ENCODE measurements at places on chromosomes 5 and 9.

DNA sequence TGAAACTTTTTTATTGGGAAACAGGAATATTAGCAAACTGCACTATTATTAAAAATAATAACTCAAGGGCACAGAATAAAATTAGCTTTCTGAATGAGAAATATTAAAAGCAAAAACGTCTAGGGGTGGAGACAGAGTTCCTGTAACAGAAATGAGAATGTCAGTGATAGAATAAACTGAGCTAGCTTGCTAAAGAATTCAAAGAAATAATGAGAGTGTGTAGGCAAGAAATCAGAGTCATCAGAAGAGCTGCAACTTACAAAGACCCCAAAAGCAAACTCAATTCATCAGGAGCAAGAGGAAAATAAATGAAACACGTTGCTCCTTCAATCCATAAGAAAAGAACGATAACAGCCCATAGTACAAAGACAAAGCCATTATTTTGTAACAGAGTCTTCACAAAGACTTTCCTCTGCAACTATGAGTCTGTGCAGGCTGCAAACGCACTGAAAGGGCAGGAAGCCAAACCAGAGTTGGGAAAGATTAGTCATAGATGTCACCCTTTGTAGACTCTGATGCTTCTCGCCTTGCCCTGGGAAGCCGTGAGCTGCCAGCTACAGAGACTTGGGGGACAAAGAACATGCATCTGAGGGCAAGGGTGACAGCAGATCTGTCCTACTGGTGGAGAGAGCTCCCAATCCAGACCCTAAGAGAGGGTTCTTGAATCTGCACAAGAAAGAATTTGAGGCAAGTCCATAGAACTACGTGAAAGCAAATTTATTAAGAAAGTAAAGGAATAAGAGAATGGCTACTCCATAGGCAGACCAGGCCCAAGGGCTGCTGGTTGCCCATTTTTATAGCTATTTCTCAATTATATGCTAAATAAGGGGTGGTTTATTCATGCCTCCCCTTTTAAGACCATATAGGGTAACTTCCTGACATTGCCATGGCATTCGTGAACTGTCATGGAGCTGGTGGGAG is 40.8 kb downstream of the SHC3 start:
- DNase-seq, result no peak

- DNase-seq, result no peak
Observed at GRCh38 chr5:73039082-73039481, 81.3 kb upstream of the TMEM171 start.

DNA sequence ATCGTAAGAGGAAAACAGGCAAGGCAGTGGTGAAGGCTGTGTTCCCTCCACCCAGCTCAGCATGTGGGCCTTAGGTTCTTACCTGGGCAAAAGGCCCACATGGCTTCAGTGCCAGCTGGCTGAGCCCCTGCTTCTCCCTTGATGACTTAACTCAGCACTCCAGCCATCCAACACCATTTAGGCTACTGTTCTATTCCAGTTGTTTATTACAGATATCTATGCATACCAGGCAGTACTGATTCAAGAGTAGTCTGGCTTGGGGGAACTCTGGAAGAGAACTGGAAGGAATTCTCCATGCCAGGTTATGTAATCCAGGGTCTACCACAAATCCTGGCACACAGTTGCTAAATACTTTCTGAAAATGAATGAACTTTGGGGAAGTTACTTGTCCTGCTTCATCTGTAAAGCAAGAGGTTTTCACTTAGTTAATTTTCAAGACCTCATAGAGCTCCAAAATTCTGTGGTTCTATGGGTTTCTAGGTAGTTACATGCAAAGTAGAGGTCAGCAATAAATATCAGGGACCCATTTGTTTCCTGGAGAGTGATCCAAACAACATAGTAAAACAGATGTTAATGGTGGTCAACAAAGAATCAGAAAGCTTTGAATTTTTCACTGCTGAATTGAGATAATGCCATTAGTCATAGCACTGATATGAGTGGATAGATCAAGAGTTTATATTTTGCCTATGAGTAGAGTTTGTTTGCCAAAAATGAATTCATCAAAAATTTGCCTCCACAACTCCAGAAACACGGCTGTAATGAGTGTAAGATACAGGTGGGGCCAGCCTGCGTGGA is 88.2 kb upstream of the OSMR start:
- DNase-seq, result no peak

GRCh38 chr9:130313103-130313858 is 47.7 kb downstream of the HMCN2 start:
- DNase-seq, result no peak

DNA sequence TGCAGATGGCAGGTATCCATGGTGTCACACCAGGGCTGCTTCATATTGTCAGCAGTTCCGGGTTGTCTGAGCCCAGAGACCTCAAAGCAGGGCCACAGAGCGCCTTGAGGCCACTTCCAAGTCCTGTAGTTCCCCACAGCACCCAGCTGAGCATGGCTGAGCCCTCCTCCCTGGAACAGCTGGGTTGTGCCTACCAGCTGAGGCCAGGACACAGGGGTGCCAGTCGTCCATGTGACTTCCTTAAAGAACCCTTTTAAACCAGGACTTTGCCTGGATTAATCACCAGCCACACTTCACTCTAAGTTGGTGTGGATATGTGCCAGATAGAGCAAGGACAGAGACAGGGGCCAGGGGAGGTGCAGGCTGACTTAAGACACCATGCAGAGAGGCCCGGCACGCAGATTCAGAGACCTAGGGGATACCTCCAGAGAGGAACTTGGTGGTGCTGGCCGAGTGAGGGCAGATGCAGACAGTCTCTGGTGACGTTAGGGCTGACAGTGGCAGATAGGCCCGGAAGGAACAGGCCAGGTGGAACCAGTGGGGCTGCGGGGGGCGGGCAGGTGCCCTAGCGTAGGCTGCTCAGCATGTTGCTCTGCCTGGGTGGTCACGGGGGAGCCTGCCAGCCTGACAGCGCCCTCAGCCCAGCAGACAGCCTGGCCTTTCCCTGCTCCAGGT is 142.7 kb downstream of the CACNA1B start:
- no peak for DNase-seq

- no peak for DNase-seq
Observed at GRCh38 chr9:94178927-94179326, 80.2 kb upstream of the ZNF169 start.

DNA sequence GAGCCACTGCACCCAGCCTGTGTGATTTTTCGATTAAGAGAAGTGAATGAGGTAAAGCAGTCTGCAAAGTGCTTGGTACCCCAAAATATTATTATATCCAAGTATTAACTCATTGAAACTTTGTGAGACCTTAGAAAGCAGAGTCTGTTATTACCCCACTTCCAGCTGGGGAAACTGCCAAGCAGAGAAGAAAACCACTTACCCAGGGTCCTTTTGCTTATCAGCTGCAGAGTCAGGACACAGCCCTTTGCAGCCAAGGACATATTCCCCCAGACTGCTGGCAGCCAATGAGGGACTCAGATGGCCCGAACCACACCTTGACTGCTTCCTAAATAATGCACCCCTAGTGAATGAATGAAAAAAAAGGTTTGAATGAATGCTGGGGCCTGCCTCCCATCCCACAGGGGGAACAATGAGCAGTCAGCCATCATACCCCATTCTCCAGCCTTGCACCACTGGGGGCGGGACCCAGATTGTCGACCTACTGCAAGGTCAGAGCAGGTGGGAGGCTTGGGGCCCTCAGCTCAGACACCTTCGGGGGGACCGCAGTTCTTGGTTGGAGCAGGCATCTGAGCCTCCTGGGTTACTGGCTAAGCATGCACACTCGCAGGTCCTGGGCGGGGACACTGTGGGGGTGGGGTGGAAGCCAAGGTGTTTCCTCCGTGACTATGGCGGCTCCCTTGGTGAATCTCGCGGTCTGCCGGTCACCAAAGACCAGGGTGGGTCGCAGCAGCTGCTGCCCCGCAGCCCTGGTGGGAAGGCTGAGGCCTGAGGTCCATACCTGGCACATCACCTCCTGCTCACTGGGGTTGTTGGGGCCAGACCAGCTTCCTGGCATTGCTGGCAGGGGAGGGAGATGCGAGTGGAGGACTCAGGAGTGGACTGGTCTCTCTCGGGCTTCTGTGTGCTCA is 29.7 kb downstream of the PRRT1B start:
- no peak for DNase-seq

GRCh38 chr5:91219803-91220371 is 163.2 kb downstream of the ARRDC3 start:
- peak; percentile 38 for DNase-seq

DNA sequence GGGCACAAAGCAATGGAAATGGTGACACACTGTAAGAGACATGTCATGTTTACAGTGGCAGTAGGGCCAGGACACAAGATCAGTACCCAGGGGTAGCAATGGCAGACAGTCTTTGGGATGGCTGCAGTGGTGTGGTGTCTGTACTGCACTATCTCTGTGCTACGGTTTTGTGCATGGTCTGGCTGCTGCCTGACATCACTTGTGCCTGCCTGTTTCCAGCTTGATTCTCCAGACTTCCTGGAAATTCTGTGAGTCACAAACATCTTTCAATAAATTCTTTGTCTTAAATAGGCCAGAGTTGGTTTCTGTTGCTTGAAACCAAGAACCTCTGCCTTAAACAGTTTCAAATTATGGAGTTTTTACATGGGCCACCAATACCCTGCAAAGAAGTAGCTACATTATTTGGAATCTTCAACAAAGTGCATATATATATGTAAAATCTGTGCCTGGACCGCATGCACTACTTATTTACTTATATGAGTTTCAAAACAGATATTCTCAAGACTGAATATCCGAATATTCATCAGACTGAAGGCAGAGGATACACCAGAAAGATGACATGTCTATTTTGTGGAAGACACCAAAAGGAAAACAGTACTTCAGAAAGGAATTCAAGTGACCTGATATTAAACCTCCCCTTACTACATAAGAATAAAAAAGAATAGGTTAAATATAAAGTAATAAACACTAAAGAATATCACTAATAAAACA is 188.1 kb downstream of the RFX3 start:
- no peak for DNase-seq

- no peak for DNase-seq
Observed at GRCh38 chr5:15384581-15384980, 115.4 kb upstream of the FBXL7 start.

DNA sequence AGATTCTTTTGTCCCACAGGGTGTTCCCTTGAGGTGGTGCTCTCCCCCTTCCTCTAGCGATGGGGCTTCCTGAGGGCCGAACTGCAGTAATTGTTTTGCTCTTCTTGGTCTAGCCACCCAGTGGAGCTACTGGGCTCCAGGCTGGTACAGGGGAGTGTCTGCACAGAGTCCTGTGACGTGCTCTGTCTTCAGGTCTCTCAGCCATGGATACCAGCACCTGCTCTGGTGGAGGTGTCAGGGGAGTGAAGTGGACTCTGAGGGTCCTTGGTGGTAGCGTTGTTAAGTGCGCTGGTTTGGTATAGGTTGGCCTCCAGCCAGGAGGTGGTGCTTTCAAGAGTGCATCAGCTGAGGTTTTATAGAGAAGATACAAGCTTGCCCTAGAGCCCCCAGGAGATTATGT is 20.4 kb upstream of the CEP72 start:
- no peak for DNase-seq

- no peak for DNase-seq
Observed at GRCh38 chr9:84775056-84775643, 105.6 kb downstream of the NTRK2 start.

DNA sequence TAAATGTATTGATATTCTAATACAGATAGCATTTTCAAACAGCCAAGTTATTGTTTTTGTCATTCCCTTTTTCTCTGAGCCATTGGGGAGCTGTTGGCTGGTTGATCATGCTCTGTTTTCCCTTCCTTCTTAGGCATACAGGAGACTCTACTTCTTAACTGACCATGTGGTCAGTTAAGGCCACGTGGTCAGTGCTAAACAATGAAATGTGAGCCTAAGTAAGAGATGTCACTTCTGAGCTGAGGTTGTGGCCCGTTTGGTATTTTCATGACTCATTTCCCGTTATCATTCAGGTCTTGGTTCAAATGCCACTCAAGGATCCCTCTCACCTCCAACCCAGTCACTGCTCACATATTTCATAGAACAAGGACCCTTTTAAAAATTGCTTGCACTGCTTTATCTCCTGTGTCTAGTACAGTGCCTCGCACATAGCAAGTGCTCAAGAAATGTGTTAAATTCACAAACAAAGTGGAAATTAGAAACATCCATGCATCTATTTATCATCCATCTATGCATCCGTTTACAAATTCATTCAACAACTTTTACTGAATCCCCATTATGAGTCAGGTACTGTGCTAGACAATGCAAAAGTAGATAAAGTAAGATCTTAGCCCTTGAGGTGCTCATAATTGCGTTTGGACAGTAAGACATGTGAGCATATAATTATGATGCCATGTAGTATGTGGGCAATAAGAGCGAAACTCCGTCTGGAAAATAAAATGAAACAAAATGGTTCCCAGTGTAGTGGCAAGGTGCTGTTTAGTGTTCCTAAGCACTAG is 50.7 kb downstream of the ARRDC3 start:
- DNase-seq, result no peak

DNA sequence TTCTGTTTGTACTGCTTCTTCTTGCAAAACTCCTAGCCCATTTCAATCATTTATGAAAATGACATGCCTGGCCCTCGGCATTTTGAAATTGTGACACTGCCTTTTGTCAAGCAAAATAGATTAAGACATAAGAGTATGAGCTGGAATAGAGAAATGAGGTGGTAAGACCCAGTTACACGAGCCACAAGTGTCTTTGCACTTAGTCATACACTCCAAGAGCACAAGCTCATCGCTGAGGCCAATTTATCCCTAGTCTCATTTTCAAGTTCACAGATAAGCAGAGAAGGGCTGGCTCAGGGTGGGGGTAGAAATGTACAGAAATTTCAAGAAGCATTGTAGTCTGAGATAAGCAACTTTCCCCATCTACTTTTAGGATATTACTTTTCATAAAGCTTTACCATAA is 40.6 kb upstream of the MAP1B start:
- DNase-seq, result no peak

GRCh38 chr9:38000332-38000731 is 68.7 kb downstream of the SHB start:
- DNase-seq, result no peak

DNA sequence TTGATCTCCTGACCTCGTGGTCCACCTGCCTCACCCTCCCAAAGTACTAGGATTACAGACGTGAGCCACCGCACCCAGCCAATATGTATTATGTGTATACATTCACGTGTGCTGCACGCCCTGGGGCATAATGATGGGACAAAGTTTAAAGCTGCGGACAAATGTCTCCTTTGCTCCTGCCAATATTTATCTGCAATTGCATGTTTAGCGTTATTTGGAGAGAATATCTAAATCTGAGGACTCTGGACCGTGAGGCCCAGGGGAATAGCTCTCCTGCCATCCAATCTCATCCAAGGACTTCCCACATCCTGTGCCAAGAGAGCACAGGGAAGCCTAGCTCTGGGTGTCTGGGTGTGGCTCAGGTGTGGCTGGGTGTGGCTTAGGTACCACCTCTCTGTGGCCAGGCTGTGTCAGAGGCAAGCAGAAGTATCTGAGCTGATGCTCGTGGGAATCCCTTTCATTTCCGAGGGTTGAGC is 6.9 kb upstream of the BOD1 start:
- no peak for DNase-seq

DNA sequence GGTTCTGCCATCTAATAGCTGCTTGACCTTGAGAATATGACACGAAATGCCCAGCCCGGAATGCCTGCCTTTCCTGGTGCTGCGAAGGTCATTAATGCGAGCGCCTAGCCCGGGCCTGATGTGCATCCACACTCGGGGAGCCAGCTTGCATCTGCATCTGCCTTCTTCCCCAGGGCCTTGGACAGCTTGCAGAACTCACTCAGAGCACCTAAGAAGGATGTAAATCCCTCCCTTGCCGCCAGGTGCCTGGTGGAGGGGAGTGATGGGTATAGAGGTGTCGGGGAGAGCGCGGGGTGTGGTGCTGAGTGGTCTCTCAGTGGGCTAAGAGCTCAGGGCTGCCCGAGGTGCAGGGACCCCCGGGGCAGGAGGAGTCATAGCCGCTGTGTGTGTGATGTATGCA is 127.2 kb downstream of the MRPL36 start:
- no peak for DNase-seq

- no peak for DNase-seq
Observed at GRCh38 chr5:111829701-111830100, 72.7 kb upstream of the NREP start.
